ENCODE measurements at places on chromosomes 1 and 21. TPM values are rescaled to one million over a fixed set of nuclear protein-coding genes. Genes with fewer than 3 reads are reported as not detected.

RBP7 gene
- total RNA-seq: 6.3 TPM

NOS1AP gene
- total RNA-seq: 0.41 TPM

CCDC190 gene
- total RNA-seq: not detected

CTH gene
- 1.5 TPM for total RNA-seq

AMIGO1 gene
- total RNA-seq: 1.1 TPM

FLVCR1 gene
- 17.5 TPM for total RNA-seq
